ENCODE measurements at places on chromosomes 2 and 18.

DNA sequence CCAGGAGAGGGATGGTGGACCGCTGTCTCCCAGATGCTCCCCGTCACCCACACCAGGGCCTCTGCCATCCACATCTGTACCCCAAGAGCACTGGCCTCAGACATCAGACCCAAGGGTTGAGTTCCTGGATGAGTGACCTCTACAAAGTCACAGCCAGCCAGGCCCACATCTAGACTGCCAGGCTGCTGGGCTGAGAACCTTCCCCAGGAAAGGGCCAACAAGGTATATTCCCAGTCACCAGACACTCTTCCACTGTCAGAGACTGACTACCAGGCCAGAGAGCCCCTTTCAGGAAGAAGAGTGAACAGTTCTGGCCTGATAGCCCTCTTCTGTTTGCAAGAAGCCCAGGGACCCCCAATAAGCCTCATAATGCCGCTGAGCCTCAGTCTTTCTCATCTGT is 44.3 kb downstream of the C1QL2 start:
- no peak for DNase-seq

DNA sequence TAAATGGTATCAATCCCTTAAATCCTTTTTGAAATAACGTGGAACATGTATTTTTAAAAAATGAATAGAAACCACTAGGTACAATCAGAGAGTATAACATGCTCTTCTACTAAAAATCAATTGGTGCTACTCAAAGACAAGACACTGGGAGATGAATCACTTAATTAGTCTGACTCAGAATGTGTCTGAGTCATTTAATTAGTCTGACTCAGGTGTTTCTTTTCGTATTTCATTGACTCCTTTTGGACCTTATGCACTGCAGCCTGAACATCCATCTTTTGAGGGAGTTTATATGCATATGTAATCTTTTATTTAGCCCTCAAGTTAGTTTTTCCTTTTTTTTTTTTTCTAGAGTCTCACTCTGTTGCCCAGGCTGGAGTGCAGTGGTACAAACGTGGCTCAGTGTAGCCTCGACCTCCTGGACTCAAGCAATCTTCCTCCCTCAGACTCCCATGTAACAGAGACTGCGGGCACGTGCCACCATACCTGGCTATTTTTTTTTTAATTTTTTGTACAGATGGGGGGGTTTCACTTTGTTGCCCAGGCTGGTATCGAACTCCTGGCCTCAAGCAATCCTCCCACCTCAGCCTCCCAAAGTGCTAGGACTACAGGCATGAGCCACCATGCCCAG is 26.5 kb downstream of the PPP4R3B start:
- no peak for DNase-seq

GRCh38 chr2:74146929-74147726 is 584 bp downstream of the BOLA3 start:
- DNase-seq = peak; percentile 16

GRCh38 chr2:84704505-84705244 is 176.2 kb downstream of the TRABD2A start:
- DNase-seq = no peak

- peak; percentile 45 for DNase-seq
Observed at GRCh38 chr2:165868211-165868610, 74.2 kb upstream of the GALNT3 start.

- no peak for DNase-seq
Observed at GRCh38 chr2:152445791-152446201, 110.8 kb downstream of the FMNL2 start.

DNA sequence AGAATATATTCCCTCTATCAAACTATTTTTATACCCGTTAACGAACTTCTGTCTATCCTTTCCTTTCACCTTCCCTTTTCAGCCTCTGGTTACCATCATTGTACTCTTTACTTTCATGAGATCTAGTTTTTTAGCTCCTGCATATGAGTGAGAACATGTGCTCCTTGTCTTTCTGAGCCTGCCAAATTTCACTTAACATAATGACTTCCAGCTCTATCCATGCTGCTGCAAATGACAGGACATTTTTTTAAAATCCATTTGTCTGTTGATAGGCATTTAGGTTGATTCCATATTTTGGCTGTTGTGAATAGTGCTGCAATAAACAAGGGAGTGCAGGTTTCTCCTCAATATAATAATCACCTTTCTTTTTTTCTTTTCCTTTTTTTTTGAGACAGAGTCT is 8.2 kb upstream of the CCDC195 start:
- no peak for DNase-seq

GRCh38 chr18:32298171-32298667 is 108.4 kb downstream of the MEP1B start:
- DNase-seq = no peak

DNA sequence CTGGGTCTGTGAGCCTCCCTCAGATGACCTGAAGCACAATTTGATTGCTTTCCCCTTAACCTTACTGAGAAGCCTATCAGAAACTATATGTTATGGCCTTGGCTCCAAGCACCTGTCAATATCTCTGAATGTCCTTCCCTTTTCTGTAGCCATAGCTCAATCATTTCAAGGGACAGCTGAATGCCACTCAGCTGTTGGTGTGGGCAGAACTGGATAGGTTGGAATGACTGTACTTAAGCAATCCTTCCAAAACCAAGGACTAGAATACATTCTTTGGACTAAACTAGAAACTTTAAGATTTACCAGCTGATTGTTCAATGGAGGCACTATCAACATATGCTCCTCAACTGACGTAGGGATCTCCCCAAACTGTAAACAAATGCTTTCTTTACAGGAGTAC is 159.4 kb downstream of the THADA start:
- DNase-seq = no peak

DNA sequence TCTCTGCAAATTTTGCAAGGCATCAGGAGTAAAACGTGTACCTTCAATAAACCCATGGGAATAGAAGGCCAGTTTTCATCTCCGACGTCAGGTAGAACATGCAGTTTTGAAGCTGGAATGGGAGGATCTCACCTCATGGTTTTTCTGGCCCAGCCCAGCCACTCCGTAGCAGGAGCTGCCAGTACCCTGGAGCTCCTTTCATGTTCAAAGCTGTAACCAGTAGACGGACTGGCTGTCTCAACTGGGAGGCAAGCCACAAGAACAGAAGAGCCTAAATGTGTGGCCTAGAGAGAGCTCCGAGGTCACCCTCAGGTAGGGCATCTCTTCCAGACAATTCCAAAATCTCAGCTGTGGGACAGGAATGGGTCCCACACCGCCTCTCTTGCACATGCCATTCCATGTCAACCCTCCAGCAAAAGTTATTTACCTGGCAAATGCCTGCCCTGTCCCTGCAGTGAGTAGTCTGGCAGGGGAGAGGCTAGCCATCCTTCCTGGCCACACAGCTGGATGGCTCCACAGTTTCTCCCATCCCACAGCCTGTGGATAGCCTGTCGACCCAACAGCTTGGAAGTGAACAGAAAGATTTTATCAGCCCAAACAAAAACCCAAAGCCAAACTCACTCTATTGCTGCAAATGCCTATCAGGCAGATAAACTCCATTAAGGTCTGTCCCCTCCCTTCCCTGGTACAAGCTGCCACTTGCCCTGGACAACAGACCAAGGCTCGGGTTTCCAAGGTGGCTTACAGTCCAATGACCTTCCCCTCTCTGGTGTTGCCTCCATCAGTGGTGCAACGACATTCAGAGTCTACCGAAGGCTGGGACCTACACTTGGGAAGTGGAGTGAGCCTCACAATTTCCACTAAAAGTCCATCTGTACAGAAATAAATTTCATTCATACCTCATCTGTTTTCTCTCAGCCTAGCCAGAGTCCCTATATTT is 27.8 kb downstream of the CRACDL start:
- DNase-seq = peak; percentile 18

DNA sequence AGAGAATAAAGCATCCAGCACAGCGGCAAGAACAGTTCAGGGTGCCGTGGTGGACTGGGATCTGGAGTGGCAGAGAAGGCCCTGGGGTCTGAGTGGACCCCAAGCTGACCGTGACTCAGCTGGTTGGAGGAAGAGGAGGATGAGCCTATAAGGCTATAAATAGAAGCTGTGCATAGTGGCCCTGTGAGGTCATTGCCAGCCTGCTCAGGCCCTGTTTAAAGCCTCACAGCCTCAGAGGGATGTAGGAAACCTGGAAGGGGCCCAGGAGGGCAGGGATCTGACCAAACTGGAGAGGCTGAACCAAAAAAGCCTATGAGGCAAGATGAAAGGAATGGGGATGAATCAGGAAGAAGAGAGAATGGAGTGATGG is 11.3 kb upstream of the DES start:
- no peak for DNase-seq

GRCh38 chr2:232854082-232854481 is 16.0 kb upstream of the SNORC start:
- DNase-seq = no peak

GRCh38 chr2:234500394-234501006 is 3.6 kb upstream of the ARL4C start:
- DNase-seq = peak; percentile 78

DNA sequence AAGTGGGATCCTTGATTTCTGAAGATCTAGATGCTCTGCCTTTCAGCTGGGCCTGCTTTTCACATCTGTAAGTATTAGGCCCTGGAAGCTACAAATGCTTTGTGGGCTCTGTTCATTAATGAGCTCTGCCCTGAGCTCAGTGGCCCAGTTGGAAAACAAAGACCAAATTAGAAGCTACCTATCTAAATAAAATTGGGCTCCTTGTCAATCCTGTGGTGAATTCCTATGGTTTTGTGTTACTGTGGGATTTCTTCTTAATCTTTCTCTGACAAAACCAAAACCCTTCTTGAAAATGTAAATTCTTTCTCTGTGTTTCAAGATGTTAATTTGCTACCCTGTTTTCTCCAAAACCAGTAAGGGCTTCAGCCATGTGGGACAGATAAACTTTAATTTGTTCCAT is 219.0 kb upstream of the HS6ST1 start:
- no peak for DNase-seq

GRCh38 chr2:206873423-206873822 is 65.9 kb upstream of the CPO start:
- DNase-seq = no peak

- no peak for DNase-seq
Observed at GRCh38 chr2:8168022-8168717, 513.7 kb upstream of the ID2 start.

- DNase-seq = no peak
Observed at GRCh38 chr18:67621906-67622305, 105.4 kb upstream of the DSEL start.

DNA sequence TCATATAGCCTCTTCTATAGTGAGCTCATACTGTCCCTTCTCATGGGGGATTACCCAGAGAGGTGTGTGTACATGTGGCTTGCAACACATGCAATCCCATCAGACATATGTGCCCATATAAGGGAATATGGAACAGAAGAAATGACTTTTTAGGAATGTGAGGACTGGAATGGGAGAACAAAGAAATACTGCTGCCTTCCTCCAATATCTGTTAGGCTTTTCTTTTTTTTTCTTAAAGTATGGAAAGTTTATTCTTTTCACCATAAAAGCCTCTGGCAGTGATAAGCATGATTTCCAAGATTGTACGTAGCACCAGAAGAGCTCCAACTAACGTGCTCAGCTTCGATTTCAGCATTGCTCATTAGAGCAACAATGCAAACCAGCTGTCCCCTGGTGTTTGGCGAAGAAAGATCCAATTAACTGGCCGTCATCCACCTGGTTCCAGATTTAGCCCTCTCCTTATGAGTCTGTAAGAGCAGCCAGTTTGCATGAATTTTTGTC is 113.6 kb downstream of the ADCYAP1 start:
- DNase-seq = peak; percentile 33

GRCh38 chr18:58754544-58755068 is 83.3 kb downstream of the MALT1 start:
- no peak for DNase-seq

- no peak for DNase-seq
Observed at GRCh38 chr2:224217962-224218347, 178.9 kb upstream of the SERPINE2 start.

DNA sequence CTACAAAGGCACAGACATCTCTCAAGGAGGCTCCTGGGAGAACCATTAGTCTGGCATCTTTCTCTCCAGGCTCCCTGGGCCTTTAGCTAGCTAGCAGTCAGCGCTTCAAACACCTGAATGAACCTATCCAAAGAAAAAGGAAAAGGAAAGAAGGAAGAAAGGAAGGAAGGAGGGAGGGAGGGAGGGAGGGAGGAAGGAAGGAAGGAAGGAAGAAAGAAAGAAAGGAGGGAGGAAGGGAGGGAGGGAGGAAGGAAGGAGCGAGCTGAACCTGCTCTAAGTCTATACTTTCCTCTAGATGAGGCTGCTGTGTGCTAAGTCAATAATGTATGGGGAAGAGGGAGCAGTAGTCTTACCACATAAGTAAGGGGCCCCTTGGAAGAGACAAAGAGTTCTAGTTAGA is 5.1 kb upstream of the BCL11A start:
- no peak for DNase-seq

GRCh38 chr2:173231465-173231864 is 123.2 kb upstream of the CDCA7 start:
- no peak for DNase-seq

DNA sequence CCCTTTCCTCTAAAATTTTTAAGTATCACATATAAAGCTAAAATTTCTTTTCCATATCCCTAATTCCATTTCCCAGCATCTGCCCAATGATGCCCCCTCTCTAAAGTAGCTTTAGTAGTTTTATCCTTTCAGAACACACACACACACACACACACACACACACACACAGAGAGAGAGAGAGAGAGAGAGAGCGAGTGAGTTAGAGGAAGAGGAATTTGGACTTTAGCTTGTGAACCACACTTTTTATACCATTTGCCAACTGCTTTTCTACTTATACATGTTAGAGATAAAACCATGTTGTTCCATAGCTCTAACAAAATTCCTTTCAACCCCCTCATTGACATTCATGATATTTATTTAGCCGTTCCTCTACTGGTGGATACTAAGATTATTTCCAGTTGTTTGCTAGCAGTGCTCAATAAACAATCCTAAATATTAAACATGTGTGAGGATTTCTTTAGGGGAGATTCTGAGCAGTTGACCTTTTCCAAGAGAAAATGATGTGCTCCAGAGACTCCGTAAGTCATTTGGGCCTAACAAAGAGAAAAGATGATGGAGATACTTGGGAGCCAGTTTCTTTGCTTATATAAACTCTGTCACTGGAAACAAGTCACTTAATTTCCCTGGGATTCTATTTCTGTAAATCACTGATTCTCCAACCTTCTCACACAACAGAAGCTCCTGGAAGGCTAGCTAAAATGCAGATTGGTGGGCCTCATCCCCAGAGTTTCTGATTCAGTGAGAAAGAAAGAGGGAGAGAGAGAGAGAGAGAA is 229.7 kb upstream of the SP5 start:
- DNase-seq = no peak

DNA sequence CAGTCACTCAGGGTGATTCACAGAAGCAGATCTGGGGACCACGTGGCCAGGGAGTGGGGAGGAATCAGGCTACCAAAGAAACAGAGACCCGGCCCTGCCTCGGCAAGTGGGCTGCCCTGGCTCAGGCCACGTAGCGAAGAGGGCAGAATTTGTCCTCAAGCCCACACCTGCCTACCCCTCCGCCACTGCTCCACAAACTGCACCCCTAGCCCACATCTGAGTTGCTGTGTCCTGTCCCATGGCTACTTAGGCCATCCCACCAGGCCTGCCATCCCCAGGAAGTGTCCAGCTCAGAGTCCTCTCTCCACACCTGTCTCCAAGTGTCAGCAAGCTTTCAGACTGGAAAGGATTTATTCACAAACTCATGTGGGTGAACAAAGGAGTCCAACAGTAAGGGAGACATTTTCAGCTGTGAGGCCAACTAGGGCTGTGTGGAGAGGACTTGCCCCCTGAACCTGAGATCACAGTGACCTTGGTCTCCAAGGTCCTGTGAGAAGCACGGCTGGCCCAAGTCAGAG is 31.7 kb upstream of the ASPRV1 start:
- DNase-seq = no peak

Measured in NCI-H1694 treated with DMSO at 0.1 percent for 48 hours (cell line).